ENCODE measurements at places on chromosomes 11 and 22.

DNA sequence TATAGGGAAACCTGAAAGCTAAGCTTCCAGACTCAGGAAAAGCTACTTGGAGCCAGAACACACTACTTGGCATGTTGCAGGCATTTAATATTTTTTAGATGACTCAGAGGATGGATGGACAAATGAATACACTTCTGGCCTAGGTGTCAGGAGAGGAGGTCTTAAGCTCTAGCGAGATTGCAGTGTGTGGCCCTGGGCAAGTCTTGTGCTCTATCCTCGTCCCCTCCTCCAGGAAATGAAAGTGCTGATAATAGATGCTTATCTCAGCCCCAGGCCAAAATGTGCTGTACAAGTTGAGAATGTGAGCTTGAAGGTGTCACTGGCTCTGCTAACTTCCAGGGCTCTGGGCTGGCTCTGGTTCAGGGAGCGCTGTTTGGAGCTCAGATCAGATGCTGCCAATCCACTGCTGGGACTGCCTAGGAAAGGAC lies 136.3 kb downstream of the PKNOX2 start:
- no peak for DNase-seq

GRCh38 chr11:75968021-75968625 lies 153.1 kb downstream of the UVRAG start:
- no peak for DNase-seq

DNA sequence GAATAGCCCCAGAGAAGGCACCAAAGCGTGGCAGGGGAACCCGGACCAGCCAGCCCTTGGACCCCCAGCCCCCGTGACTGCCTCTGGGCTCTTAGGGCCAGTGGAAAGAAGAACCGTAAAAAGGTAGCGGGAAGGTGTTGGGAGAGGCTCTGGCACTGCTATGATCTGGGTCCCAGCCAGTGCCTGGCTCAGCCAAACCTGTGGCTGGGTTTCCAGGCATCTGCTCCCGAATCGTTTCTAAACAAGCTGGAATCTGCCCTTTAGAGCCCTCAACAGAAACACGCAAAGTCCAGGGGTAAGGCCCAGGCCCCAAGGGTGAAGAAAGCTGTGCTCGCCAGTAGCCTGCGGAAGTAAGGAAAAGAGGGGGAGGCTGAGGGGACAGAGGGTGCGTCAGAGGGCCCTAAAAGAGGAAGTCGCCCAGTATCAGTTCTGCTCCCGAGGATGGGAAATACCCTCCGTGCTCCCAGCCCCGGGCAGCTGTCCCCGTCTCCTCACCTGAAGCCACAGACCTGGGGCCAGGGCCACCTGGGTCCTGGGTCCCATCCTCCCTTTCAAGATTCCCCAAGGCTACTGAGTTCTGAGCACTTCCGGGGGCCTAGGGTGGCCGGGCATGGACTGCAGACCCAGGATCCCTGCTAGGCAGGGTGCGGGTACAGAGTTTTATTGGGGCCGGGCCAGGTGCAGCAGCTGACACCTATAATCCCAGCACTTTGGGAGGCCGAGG lies 24.7 kb downstream of the IL10RA start:
- DNase-seq = no peak

DNA sequence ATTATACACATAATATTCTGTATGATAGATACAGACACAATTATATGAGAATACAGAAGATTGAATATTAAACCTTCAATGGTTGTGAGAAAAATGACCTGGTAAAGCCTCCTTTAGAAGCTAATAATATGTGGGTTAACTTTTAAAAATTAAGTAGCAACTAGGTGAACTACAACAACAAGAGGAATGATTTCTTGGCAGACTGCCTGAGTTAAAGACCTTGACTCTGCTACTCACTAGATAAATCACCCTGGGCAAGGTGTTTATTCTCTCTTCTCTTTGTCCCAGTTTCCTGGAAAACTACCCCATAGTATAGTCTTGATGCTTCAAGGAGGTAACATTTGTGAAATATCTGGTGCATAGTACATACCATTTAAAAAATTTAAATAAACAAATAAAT lies 519.6 kb upstream of the TENM4 start:
- no peak for DNase-seq

All from activated T-cell treated with anti-CD3 and anti-CD28 coated beads for 4 hours (primary cell).